ENCODE measurements at places on chromosomes 2 and 18.

DNA sequence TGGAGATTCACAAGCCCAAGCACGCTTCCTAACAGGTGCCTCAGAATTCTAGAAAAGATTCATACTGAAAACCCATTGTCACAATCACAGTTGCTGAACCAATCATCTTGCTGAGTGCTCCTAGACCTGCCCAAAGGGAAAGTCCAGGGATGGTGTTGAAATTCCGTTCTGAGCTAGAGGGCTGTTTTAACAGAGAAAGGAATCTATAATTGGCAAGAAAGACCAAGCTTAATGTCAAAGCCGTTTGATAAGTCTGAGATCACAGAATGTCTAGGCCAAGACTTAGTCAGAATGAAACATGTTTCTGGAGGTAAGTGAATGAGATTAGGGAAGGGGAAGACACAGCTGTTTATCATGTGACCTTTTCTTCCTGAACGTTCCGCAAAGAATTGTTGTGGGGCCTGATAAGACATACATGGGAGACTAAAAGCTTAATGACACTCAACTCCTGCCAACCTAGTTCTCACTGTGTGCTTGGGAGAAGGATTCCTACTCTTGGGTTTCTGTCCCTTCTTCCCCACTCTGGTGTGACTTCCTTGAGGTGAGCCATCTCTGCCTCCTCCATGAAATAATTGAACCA, 27.5 kb downstream of the PMAIP1 start:
- DNase-seq: no peak

GRCh38 chr2:151049746-151050145, 211.9 kb downstream of the RBM43 start:
- no peak for DNase-seq

DNA sequence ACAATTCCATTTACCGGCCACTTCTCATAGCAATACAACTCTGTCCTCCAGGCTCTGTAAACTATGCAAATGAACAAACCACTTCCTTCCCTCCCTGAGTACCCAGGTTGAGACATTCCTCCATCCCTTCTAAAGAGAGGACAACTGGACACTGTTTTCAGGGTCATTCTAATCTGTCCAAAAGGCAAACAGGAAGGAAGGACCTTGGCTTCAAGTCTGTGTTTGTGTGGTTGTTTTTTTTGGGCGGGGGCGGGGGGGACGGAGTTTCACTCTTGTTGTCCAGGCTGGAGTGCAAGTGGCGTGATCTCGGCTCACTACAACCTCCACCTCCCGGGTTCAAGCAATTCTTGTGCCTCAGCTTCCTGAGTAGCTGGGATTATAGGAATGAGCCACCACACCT, 3.3 kb downstream of the TFCP2L1 start:
- no peak for DNase-seq

DNA sequence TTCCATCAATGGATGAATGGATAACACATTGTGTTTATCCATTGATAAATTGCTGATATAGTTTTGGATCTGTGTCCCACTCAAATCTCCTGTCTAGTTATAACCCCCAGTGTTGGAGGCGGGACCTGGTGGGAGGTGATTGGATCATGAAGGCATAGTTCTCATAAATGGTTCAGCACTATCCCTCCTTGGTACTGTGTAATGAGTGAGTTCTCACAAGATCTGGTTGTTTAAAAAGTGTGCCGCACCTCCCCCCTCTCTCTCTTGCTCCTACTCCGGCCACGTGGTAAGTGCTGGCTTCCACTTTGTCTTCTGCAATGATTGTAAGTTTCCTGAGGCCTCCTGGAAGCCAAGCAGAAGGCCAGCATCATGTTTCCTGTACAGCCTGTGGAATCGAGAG, 23.9 kb upstream of the SPATA3 start:
- DNase-seq: no peak

DNA sequence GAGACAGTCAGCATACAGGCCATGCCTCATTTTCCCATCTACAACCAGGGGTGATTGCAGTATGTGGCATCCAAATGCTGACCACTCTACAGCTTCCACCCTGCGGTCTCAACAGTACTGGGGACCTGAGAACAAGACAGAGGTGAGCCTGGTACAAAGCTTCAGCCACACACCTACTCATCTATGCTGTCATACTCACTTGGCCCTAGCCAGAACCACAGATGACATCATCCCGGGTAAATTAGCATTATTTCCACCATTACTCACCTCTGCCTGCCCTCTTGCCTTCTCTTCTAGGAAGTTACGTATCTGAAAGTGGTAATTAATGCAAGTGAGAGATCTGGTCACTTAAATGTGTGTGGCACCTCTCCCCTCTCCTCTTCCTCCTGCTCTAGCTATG, 208.2 kb upstream of the ARL4C start:
- no peak for DNase-seq

DNA sequence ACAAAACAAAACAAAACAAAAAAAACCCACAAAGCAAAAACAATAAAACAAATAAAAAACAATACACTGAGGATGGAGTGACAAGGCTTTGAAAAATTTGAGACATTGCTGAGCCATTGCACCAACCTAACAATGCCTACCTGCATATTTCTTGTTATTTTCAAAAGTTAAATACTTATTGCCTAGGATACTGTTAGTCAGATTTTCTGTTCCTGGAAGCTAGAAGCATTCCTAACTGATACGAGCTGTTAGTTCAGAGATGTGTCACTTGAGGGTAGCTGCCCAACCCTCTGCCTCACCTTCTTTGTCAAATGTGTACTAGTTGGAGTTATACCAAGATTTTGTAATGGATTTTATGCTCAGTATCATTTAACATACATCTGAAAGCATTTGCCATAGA, 187.2 kb downstream of the TXNL1 start:
- DNase-seq: no peak

DNA sequence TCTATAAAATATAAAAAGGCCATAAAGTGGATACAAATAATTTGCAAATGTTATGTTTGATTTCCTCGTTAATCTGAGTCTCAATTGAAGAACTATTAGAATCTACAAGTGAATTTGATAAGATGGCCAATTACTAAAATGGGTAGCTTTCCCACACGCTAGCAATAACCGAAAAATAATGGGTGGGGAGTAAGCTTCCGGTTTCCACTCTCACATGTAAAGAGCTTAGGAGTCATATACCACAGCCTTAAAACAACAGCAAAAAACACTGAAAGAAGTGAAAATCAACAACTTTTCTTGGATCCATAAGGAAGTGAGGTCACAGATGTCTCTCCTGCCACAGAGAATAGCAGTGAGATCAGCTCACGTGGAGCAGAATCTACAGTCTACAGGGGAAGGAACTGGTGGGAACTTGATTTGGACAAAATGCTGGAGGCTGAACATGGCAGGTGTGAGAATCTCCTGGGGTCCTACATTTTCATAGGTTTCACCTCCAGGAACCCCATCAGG, 18.6 kb downstream of the THAP4 start:
- DNase-seq: no peak

GRCh38 chr2:28590496-28591301, 94.8 kb downstream of the PLB1 start:
- DNase-seq: no peak

GRCh38 chr18:80035997-80036396, 1.8 kb downstream of the RBFA start:
- no peak for DNase-seq

DNA sequence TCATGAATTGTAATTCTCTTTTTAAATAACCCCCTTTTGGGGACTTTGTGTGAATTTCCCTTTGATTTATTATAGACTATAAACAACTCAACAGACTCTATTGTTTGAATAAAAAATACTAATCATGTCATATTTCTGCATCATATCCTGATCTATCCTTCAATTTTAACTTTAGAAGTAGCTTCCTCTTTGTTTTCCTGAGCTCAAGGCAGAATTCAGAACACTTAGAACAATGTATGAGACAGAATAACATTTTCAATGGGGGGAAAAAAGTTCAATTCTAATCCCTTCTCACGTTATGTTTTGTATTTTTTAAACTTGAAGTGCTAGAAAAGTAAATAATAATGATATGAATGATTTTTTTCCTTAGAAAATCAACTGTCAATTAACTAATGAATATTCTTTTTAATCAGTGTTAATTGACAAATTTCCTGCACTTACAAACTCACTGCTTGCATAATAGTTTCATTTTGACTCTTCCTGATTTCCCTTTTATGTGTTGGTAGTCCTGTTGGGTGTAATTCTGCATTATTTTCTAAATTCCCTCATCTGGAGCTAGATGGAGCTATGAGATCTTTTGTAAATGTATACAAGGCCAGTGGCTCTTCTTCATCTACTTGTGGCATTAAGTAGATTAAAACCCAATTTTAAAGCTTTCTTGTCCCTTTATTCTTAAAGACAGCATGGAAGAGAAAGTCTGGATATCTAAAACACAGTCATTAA, 326.1 kb downstream of the PARD3B start:
- DNase-seq: no peak

DNA sequence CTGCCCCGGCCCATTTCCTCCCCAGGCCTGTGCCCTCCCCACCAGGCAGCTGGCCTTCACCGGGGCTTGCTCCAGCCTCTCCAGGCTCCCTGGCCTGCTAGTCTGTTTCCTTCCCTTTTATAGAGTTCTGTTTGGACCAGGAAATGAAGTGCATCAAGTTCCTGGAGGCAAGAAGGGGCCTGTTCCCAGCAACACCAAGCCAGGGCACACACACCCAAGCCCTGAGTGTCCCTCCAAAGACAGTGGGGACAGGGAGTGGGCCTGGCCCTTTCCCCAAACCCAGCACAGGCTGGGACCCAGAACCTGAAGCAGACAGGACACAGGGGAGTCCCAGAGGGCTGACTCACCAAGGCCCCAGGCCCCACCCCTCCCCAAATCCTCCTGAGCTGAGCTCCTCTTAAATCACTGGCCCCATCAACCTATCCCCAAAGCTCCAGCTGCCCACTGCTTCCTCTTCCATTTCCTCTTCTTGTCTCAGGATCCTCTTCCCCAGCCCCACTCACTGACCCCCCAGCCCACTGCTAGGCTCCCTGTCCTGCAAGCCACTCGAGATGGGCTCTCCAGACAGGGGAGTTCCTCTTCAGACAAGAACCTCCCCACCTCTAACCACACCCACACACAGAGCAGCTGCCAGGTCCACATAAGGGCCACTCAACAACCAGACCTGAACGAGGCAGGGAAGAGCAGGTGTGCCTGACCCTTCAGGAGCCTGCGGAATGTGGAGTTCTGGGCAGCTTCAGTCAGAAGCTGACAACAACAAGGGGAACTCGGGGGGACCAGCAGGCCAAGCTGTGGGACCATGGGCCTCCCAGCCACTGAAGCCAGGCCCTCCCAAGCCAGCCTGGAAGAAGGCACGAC, 74.2 kb downstream of the TNS1 start:
- no peak for DNase-seq

GRCh38 chr2:128260239-128261138, 58.2 kb downstream of the HS6ST1 start:
- no peak for DNase-seq

GRCh38 chr18:50578030-50578429, 18.1 kb downstream of the MAPK4 start:
- no peak for DNase-seq

- DNase-seq: peak; percentile 74
These were observed 55.4 kb downstream of the CDC42EP3 start for GRCh38 chr2:37615804-37616676.

DNA sequence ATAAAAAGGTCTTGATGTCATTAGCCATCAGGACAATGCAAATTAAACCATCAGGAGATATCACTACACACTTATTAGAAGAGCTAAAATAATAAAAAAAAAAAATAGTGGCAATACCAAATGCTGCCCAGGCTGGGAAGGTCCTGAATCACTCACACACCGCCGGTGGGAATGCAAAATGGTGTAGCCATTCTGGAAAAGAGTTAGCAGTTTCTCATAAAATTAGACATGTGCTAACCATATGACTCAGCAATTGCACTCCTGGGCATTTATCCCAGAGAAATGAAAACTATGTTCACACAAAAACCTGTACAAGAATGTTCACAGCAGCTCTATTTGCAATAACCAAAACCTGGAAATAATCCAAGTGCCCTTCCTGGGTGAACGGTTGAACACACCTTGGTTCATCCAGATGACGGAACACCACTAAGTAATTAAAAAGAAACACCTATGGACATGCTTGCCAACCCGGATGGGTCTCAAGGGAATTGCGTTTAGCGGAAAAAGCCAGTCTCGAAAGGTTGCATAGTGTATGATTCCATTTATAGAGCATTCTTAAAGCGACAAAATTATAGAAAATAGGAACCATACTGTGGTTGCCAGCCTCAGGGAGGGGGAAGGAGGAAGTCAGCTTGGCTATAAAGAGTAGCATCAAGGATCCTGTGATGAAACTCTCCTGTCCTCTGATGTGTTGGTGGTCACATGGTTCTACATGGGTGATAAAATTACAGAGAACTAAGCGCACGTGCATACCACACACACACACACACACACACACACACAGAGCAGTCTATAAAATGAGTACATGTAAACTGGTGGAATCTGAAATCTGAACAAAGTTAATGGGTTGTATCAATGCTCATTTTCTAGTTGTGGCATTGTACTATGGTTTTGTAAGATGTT, 4.6 kb downstream of the MBP start:
- no peak for DNase-seq

DNA sequence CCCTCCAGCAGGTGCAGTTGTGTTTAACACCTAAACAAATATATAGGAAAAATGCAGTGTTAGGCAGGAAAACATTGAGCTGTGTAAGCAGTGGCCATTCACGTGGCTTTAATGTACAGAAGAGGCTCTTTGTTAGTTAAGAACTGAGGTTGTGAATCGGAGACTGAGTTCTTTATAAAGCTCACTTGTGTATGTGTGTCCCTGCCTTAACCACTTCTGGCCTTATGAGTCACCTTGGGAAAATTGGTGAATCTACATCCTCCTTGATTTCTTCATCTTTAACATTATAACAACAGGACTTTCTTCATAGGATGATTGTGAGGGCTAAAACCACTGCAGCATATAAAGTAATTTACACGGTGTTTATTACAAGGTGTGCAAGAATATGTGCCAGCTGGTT, 188.4 kb upstream of the TPO start:
- no peak for DNase-seq

- DNase-seq: peak; percentile 8
These were observed 21.7 kb downstream of the TET3 start for GRCh38 chr2:74006459-74006858.

DNA sequence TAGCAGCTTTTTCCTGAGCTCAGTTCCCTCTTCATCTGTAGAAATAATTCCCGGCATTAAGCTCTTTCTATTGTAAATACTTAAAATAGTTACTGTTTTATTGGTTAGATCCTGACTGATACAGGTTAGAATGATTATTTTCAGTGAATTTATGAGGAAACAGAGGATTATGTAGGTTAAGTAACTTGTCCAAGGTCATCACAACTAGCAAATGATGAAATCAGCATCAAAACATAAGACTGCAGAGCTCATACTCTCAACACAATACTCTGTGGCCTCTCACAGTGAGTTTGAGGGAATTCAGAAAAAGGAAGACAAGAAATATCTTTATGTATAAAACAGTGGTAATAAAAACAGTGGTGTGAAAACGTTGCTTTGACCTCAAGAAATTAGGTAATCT, 113.2 kb upstream of the DLX2 start:
- no peak for DNase-seq

GRCh38 chr2:221346411-221346810, 225.7 kb downstream of the EPHA4 start:
- DNase-seq: no peak

GRCh38 chr2:229179628-229180027, 91.5 kb downstream of the PID1 start:
- DNase-seq: no peak

GRCh38 chr2:15973481-15974401, 33.4 kb downstream of the MYCN start:
- no peak for DNase-seq

GRCh38 chr18:78859686-78860085, 119.9 kb upstream of the SALL3 start:
- DNase-seq: no peak

Measured in natural killer cell treated with Interleukin-12 subunit alpha and Interleukin-12 subunit beta and Interleukin-15 and Interleukin-18, amount 100 ng/mL, for 72 hours (primary cell).